ENCODE measurements at places on chromosomes 12 and 14. TPM values are rescaled to one million over a fixed set of nuclear protein-coding genes. Genes with fewer than 3 reads are reported as not detected.

GRCh38 chr12:91380631-91381030 lies 198.0 kb upstream of the DCN start:
- DNase-seq: no peak

DNA sequence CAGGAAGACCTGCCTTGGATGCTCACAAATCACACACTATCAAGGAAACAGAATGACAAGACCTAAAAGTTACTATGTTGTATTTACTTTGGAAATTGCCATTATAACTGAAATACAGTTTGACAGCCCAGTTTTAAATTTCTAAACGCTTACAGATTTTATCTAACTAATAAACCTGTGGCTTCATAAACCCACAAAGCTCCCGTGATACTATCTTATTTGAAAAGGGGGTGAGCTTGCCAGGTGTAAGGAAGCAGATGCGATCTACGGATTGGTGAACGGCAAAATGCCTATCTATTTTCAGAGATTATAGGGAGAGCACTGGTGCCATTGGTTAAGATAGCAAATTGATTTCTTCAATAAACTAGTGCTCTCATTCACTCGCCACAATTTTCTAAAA lies 485.5 kb downstream of the BCAT1 start:
- no peak for DNase-seq

Gene IGF1
- not detected for polyA plus RNA-seq

Gene DLGAP5
- 46.1 TPM for polyA plus RNA-seq

Gene GZMB
- not detected for polyA plus RNA-seq

DNA sequence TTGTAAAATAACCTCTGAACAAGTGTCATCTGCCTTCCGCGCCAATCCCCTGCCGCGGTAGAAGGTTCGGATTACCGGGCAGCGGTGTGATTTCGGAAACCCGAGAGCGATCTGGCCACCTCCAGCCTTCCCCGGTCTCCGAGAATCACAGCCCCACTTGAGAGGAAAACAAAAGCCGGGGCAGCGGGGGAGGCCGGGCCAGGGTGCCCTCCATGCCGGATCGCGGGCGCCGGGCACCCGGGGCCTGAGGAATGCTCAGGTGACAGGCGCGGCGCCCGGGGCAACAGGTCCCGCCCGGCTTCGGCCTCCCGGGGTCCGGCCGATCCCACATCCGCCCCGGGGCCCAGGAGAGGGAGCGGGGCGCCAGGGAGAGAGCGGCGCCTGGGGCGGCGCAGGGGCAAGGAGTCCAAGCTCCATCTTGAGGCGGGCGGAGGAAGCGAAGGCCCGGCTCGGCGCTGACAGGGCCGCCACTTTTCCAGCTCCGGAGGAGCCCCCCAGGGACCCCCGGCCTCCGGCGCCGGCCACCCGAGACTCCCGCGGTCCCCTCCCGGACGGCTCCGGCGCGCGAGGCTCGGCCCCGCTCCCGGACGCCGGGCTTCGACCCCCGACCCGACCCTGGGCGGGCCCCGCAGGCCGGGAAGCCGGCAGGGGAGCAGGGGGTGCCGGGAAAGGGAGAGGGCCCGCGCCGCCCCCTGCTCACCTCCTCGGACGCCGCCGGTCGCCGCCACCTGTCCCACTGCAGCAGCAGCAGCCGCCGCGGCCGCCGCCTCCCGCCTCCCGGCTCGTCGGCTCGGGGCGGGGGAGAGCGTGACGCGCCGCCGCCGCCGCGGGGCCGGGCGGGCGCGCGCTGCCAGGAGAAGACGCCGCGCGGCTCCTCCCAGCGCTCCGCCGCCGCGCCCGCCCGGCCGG lies at the start of gene CLIP1:
Gene CLIP1, minus strand, starts transcription at position 849 of the 909 bp plus-strand sequence. CDS start 42,217 bp downstream, outside the sequence.
- DNase-seq: peak; percentile 40

DNA sequence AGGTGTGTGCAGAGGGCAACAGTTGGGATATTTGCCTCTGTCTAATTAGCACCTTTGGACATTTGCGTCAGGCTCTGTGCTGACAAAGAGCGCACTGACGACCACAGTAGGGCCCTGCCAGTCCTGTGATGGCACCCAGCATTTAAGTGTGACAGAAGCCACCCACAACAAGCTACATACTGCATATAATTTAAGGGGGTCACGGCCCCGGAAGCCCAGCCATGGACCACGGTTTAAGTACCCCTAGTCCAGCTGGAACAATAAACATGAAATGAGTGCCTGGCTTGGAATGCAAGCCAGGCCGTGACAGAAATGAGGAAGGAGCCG lies 16.8 kb upstream of the DYNC1H1 start:
- DNase-seq: no peak

DNA sequence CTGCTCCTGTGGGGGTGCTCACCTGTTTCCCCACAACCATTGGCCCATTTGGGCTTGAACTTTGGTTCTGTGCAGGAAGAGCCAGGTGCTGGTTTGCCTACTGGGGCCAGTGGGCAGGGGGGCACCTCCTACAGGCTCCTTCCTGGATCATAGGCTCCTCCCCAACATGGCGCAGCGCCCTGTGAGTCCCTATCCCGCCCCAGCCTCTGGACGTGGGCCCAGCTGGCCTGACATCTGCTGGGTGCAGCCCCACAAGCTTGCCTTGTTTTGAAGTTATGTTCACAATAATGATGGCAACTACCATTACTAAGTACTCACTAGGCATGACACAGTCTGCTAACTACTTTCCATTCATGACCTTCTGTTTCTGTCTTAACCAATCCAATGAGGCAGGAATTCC lies 147.8 kb downstream of the RBM19 start:
- DNase-seq: no peak

DNA sequence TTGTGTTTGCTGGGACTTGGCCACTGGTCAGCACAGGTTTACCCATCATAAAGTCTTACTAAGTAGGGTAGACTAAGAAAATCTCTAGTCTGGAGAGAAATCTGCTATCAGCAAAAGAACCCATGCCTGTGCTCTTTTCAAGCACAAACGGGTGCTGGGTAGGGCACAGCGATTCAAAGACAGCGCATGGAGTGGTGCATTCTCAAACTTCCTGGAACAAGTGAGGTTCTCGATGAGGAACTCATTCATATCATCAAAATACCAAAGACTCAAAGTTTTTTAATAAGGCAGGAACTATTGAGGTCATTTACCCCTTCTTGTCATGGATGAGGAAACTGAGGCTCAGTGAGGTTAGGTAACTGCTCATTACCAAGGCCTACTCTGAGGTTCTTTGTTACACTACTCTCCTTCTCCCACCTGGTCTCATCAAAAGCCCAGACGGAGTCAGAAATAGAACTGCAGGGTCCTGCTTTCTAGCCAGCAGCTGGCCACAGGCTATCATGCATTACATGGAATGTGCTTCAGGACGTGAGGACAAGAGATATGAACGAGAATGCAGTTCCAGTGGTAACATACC lies 390.3 kb downstream of the ZFP36L1 start:
- DNase-seq: no peak

Gene KRT4
- polyA plus RNA-seq: 3.2 TPM

- no peak for DNase-seq
Observed at GRCh38 chr14:52692248-52692962, 3.0 kb downstream of the ERO1A start.

GRCh38 chr14:99190696-99191394 lies 81.2 kb downstream of the BCL11B start:
- DNase-seq: no peak

- no peak for DNase-seq
Observed at GRCh38 chr12:106081606-106082005, 57.1 kb downstream of the NUAK1 start.

DNA sequence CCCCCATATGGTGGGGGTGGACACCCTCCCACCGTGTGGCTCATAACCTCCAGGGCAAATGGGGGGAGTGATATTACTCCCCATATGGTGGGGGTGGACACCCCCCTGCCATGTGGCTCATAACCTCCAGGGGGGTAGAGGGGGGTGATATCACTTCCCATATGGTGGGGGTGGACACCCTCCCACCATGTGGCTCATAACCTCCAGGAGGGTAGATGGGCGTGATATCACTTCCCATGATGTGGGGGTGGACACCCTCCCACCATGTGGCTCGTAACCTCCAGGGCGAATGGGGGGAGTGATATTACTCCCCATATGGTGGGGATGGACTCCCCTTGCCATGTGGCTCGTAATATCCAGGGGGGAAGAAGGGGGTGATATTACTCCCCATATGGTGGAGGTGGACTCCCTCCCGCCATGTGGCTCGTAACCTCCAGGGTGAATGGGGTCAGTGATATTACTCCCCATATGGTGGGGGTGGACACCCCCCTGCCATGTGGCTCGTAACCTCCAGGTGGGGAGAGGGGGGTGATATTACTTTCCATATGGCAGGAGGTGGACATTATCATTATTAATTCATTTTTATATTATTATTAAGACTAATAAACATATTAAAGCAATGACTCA lies 51.2 kb upstream of the OXA1L start:
- DNase-seq: no peak

Gene TROAP
- polyA plus RNA-seq: 49.3 TPM

GRCh38 chr14:36757734-36758601 lies 96.3 kb downstream of the PAX9 start:
- DNase-seq: no peak

DNA sequence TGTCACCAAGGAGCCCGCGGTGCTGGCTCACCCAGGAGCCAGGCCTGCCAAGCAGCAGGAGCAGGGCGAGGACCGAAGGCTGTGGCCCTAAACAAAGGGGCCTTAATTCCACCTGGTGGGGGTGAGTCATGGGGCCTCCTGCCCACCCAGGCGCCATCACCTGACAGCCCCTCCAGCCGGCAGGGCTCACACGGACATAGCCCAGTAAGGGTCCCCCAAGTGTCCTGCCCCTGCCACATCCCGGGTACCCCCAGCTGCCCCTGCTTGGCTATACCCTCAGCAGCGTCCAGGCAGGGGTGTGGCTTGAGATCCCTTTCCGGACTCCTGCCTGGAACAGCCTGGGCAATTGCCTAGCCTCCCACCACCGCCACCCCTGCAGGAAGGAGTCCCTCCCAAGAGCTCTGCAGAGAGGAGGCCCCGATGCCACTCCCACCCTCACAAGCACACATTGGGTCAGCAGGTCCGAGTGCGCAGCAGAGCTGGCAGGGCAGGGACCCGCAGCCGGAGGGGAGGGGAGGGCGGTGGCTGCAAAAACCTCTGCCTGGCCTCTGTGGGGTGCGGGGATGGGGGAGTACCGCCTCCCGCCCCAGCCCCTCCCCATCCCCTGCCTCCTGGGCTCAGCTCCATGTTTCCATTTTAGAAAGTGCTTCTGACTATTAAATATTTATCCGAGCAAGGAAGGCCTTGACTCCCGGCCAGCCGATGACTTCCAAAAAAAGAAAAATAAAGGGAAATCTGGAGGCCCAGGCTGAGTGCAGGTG lies 4.6 kb downstream of the AHNAK2 start:
- peak; percentile 97 for DNase-seq

Gene TPCN1
- polyA plus RNA-seq: 20.5 TPM

Gene KLRC4
- polyA plus RNA-seq: not detected

Gene ART4
- not detected for polyA plus RNA-seq

GRCh38 chr12:49295082-49295936 lies at the start of gene PRPH:
Gene PRPH (plus strand): TSS chr12:49295147. CDS start chr12:49295201, 54 bp downstream.
- DNase-seq: no peak

Data from A549 (cell line).